ENCODE measurements at places on chromosomes 2 and 18.
A peak's percentile ranks its signal among the peaks of the same experiment; 100 is the strongest.

DNA sequence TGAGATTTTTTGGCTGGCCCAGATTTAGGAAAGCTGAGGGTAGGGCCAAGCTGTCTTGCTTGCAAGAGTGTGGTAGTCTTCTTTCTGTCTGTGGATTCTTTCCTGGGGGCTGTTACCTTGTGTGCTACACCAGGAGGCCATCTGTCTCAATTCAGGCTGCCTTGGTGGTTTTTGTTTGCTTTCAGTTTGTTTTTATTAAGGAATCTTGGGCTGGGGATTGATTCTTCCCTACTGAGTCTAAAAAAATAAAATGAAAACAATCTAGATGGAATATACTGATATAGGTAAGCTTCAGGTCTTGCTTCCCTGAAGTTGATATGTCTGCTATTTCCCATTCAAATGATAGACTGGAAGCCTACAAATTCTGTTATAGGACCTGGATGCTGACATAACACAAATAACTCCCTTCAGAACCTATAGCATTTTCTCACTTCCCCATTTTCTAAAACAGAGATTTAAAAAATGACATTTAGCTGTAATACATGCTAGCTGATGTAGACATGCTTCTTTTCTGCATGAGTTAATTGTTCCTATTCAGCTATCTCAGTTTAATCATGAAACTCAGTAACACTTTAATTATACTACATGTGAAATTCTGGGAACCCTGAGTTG lies 5.3 kb downstream of the LHCGR start:
- no peak for DNase-seq

DNA sequence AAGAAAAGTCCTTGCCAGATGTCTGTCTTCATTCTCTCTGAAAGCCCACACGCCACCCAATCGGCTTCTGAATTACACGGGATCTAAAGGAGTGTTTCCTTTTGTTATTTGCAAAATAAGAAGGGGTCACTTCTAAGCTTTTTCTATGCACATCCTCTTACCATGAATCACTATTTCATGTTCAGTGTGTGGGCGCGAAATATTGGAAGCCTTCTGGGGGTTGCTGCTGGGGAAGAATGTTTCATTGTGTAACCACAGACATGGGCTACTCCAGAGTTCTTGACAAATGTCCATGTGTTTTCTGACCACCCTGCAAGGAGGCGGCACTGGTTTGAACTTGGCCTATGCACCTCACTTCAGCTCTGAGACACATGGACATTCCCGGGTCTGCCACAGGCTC lies 133.6 kb upstream of the APCDD1 start:
- DNase-seq, result peak; percentile 23

- DNase-seq, result no peak
Observed at GRCh38 chr2:70907130-70908057, 28.3 kb upstream of the ATP6V1B1 start.

DNA sequence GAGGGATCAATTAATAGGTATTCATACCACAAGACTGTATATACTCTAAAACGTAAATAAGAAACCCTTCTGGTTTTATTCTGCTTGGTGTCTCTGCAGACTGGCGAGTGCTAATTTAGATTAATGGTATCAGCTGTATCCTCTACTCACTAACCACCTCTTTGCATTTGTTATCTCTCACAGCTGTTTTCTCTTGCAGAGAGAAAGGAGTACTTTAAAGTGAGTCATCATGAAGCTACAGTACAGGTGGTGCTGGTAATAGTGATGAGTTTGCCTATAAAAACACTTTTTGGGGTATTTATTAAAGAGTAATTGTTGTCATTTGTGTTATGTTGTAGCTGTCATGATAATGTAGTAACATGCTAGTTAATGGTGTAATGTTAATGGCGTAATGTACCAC lies 147.7 kb downstream of the NETO1 start:
- no peak for DNase-seq

GRCh38 chr2:241072553-241073165 lies 29.4 kb downstream of the MTERF4 start:
- DNase-seq, result peak; percentile 9

DNA sequence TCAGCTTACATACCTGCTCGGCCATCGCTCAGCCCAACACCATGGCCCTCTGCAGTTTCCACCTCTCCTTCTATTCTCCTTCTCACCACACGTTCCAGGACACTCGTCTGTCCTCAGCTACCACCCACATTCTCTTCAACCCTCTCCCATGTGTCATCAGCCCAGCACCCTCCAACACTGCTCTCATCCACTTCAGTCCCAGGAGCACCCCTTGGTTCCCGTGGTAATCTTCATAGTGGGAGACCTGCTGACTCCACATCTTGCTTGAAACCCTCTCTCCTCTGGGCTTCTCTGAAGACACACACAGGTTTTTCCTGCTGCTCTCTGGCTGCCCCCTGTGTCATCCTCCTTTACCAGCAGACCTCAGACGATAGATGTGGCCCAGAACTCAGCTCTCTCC lies 228.7 kb downstream of the GBX2 start:
- no peak for DNase-seq

DNA sequence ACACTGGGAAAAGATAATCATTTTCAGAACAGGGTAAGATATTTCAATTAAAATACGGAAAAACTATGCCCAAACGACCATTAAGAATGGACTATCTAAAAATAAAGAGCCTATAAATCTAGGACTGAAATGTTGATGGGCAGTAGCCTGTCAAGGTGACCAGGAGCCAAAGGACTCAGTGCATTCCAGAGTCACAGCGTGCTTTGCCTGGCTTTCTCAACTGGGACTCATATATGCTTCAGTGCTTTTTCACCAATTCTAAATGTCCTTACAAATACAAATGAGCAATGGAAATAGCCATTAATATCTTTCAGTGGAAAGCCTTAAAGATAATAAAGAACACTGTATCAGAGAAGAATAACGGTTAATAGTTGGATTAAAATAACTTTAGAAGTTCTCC lies 35.4 kb downstream of the PREPL start:
- no peak for DNase-seq

DNA sequence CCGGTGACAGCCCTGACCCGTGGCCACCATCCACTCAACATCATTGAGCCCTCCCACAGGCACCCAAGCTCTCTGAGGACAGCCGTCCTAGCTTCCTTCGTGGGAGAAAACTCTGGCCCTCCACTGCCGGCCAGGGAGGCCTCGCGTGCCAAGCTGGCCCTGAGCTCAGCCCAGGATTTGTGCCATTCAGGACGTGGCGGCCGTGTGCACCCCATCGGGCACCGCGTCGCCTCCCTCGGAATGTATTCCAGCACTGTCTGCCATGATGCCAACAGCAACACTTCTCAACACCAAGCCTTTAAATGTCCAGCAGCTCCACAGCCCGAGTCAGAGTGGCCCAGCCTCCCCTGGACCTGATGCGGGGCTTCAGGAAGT lies 35.7 kb downstream of the ZNF516 start:
- DNase-seq, result no peak

- no peak for DNase-seq
Observed at GRCh38 chr18:78517973-78518372, 461.6 kb upstream of the SALL3 start.

- DNase-seq, result no peak
Observed at GRCh38 chr2:158953454-158953853, 15.0 kb upstream of the TANC1 start.

DNA sequence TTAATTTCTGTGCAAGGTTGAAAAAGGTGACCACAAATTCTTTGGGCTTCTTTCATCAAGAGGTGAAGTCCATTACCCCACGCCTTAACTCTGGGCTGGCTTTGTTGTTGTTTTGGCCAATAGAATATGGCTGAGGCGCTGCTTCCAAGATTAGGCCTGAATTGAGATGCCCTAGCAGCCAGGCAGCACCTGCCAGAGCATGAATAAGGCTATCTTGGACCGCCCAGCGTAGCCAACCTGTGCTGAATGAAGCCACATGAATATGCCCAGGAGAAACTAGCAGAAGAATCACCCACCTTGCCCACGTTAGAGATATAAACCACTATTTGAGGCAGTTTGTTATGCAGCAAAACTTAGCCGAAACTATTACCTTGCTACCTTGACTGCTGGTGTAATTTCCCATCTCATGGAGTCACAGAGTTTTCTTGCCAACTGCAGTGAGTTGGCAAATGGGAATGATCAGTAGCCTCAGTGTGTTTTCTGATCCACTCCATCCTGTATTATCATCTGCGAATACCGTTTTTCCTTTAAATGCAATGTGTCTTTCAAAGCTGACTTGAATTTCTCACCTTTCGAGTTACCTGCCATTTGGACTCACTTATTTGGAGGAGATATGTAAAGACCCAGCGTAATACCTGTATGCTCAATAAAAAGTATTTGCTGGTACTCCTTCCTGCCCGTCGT lies 679 bp downstream of the TSGA10 start:
- no peak for DNase-seq

DNA sequence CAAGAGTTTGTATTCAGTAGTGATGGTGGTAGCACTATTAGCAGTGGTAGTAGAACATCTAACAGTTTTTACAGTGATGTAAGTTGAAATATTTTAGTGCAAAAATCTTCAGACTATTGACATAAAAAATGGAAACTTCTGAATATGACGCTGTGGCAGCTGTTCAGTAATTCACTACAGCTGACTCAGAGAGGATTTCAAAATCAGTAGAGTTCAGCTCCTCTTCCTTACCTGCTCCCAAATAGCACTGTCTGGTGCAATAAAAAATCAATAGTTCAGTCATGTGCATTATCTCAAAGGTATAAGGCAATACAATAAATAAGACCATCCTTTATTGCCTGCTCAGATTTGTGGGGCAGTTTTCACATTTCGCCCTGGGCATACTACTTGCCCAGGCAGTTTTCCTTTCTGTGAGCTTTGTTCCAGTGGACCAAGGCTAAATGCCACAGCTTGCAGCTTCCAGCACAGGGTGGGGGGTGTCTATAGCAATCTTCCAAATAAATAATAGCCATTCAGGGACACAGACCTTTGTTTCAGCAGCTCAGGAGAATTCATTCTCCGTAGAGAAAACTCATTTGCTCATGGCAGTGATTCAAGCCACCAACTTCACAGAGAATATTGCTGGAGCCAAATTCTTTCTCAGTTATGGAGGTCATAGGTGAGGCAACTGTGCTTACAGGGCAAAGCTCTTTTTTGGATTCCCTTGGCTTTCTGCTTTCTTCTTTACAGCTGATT lies 33.9 kb upstream of the GORASP2 start:
- DNase-seq, result no peak

DNA sequence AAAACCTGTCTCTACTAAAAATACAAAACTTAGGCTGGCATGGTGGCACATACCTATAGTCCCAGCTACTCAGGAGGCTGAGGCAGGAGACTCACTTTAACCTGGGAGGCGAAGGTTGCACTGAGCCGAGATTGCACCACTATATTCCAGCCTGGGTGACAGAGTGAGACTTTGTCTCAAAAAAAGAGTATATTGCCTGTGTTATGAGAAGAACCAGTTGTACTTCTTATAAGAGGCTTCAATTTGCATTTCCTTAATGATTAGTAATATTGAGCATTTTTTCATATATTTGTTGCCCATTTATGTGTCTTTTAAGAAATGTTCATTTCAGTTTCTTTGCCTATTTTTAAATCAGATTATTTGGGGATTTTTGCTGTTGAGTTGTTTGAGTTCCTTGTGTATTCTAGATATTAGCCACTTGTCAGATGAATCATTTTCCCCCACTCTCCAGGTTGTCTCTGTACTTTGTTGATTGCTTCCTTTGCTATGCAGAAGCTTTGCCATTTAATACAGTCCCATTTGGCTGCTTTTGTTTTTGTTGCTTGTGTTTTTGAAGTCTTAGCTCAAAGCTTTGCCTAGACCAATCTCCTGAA lies 75.8 kb upstream of the LRPPRC start:
- DNase-seq, result no peak

- DNase-seq, result no peak
Observed at GRCh38 chr2:37934591-37935513, 9.8 kb downstream of the RMDN2 start.

- DNase-seq, result no peak
Observed at GRCh38 chr2:171595896-171596295, 73.6 kb downstream of the CYBRD1 start.

DNA sequence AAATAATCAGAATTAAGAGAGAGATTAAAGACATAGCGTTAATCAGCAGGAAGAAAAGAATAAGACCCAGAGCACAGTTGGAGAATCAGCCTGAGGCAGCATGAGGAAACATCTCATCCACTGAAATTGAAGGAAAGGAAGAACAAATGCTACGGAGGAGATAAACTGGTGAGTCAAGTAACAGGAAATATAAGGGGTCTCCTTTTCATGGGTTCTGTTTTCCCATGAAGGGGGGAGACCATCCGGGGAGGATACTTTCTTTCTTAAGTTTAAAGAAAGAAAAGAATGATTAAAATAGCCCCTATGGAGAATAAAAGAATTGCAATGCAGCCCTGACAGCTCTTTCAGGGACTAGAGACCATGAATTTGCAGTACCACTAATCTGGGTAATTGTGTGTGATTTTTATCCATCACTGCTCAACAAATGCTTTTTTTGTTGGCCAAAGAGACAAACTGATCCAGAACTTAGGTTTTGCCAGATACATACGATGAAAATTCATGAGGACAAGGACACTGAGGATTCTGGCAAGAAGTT lies 17.7 kb downstream of the ROCK2 start:
- DNase-seq, result no peak

- no peak for DNase-seq
Observed at GRCh38 chr2:82494739-82495138, 1964.3 kb downstream of the SUCLG1 start.

GRCh38 chr18:3529601-3530000 lies 79.6 kb downstream of the TGIF1 start:
- no peak for DNase-seq

GRCh38 chr2:108534584-108535356 lies 500 bp downstream of the LIMS1 start:
- DNase-seq, result no peak

- DNase-seq, result peak; percentile 32
Observed at GRCh38 chr2:54599914-54600313, 123.5 kb upstream of the EML6 start.

DNA sequence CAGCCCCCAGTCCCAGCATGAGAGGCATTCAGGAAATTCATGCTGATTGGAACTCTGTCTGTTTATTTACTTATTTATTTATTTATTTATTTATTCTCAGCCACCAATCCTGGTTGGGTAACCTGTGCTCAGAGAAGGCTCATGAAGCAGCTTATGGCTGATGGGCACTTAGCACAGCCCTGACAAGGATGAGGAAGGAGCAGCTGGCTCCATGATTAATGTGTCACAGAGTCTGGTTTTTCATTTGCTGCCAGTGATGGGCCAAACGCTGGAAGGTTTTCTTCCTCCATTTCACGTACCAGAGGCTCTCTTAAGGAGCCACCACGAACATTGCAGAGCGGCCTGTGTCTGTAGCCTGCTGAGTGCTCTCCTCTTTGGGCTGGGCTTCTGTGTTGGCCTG lies 28.3 kb upstream of the KCNS3 start:
- DNase-seq, result no peak

- DNase-seq, result no peak
Observed at GRCh38 chr2:189302274-189302948, 122.8 kb upstream of the COL5A2 start.

DNA sequence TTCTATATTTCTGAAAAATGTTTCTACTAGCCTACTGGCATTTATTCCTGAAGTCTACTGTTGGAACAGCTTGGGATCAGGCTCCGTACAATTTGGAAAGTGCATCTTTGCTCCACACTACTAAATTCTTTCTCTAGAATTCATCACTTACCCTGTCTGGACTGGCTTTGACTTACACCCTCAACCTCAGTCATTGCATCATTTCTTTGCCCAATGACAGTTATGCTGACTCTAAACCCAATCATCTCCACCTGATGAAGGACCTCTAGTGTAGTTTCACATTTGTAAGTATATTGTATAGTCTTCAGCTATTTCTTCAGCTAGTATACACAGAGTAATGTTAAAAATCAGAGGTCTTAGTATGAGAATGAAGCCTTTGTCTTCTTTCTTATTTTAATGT lies 359.6 kb upstream of the MC4R start:
- no peak for DNase-seq

All from tibial nerve (tissue), 4 donors.